ENCODE measurements at places on chromosomes 5 and 9.

GRCh38 chr5:171801-172331 is 19.4 kb upstream of the LRRC14B start:
- DNase-seq = no peak

DNA sequence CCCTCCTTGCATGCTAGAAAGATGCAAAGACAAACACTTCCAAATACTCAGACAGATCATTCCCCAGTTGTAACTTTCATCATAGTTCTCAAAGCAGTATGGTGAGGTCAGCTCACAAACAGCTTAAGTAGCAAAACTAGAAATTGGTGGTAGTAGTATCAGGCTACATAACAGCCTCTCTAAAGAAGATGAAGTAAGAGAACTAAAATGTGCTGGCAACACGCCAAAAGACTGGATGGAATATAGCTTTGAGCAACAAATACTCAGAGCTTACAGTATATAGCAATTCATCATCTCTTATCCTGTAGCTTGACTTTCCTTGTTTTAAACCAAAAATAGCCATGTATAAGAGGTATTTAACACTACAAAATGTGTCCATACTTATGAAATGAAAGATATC is 7.5 kb downstream of the PFDN1 start:
- DNase-seq = no peak

DNA sequence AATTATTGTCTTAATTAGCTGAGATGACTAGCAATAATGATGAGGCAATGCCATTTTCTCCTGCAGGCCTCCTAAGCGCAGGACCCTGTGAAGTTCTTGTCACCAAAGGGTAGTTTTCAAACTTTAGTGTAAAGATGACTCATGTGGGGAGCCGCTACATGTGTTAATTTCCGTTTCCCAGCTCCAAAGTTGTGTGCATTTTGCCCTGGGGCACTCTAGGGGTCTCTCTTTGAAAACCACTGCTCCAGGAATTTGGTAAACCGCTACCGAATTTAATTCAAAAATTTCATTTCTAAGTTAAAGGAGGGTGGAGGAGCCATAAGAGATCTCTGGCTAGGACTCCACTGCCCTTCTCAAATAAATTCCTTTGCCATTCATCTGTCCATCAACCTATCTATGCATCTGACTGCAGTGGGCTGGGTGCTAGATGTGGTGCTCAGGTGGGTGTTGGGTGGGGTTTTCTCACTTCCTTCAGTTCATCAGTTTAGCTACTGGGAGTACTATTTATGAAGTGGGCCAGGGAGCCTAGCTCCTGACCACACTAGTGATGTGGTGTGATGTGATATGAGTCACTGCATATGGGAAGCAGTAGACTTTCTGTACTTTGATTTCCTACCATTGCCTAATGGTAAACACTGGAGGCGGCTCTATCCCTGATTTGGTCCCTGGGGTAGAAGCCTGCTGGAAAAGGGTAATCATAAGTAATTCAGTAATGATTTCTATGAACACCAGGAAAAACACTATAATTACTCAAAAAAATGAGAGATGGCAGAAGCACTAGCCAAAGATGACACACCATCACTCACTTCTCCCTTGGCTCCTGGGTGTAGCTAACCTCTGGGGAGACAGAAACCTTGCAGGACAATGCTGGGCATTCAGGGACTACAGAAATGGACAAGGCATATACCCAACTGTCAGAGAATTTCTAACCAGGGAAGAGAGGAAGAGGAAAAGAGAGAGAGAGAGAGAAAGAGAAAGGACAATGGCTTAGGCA is 4.0 kb upstream of the ZSWIM6 start:
- DNase-seq = no peak

DNA sequence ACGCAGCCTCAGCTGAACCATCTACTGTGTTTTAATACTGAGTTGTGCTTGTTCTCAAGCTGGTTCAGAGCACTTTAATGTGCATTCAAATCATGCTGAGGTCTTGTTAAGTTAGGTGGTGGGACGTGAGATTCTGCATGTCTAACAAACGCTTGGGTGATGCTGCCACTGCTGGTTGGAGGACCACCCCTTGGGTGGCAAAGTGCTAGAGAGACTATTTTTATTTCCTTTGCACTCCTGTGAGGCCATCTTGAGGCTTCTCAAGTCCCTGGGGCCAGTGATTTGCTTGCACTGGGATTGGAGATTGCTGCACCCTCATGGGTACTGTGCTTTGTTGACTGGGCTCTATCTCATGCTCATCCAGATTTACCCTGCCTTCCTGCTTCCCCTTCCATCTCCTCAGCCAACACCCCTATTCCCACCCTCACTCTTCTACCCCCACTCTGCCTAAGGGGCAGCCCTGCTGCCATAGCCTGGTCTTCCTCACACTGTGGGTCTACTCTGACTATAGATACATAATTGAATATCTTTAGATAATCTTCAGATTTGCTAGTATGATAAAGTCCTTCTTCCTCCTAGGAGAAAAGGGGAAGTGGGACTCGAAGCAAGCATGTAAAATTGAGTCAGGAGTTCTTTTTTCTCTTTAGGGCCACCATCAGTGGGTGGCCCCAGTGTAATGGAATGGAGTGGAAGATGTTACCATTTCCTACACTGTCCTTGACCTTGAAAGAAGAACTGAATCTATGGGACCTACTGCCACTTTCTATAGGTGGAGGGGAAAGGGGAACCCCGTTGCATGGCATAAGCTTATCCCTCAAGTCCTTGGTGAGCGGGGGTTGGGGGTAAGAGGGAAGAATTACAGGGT is 45.1 kb upstream of the SUB1 start:
- DNase-seq = no peak

DNA sequence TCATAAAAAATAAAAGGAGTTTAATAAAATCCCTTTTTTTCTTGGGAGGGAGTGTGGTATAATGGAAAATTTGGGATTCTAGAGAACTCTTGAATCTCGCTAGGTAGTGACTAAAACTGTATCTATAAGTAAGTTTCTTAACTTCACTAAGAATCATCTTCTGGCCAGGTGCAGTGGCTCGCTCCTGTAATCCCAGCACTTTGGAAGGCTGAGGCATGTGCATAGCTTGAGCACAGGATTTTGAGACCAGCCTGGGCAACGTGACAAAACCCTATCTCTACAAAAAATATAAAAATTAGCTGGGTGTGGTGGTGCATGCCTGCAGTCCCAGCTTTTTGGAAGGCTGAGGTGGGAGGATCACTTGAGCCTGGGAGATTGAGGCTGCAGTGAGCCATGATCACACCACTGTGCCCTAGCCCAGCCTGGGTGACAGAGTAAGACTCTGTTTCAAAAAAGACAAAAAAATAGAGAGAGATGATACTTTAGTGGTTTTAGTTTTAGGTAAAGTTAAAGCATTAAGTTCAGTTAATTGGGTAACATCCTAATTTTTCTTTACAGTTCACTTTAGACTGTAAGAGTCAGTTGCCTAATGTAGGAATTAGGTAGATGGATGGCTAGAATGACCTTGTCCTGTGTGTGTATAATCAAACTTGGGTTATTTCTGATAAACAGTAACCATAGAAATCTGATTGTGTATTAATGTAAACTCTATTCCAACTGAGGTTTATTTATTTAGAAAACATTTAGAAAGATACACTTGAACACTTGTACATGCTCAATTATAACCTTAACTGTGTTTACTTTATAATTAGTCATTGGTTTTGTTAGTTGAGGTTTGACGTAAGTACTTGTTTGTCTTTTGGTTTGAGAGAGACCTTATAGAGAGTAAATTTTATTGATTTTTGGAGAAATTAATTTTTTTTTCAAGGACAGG is 17.8 kb downstream of the UNC13B start:
- DNase-seq = no peak

GRCh38 chr5:79255786-79256557 is 20.0 kb downstream of the JMY start:
- DNase-seq = no peak

- DNase-seq = no peak
These were observed 1.4 kb downstream of the ZFR start for GRCh38 chr5:32443145-32443540.

GRCh38 chr5:109655841-109656240 is 33.9 kb upstream of the MAN2A1 start:
- DNase-seq = no peak

- DNase-seq = no peak
These were observed 27.7 kb downstream of the RANBP3L start for GRCh38 chr5:36273809-36274526.

DNA sequence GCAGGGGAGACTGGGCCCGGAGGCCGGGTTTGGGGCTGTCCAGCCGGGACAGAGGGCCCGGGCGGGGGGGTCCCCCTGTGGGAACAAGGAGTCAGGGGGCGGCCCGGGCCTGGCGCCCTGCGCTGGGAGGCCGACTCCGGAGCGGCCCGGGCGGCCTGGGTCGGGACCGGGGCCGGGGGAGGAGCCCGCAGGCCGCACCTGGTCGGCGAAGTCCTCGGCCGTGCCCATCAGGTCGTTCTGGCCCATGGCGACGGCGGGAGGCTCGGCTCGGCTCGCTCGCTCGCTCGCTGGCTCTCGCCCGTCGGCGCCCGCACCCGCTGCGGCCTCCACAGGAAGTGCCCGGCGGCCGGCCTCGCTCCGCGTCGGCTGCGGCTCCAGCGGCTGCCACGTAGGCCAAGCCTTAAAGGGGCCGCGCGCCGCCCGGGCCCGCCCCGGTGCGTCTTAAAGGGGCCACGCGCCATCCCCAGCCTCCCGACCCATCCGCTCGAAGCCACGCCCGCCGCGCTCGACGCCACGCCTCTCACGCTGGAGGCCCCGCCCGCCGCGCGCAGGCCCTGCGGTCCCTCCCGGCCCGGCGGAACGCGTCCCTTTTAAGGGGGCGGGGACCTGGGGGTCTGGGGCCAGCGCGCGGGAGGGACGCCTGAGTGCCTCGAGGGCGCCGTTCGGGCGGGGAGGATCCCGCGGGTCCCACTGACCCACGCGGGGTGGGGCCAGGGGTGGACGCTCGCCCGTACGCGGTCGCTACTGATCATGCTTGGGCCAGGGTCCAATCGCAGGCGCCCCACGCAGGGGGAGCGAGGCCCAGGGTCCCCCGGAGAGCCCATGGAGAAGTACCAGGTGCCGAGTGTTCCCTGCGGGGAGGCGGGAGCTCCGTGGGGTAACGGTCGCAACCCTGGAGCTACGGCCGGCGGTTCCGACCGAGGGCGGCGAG is at the start of the genes STKLD1 and SURF4:
STKLD1 (plus strand) TSS at position 643 of the 931 bp plus-strand sequence; CDS start at position 751, 108 bp downstream.
SURF4 (minus strand) TSS at position 337 of the 931 bp plus-strand sequence; CDS start at position 246, 91 bp downstream.
- DNase-seq = peak; percentile 100

GRCh38 chr5:159504857-159505304 is 174.6 kb upstream of the IL12B start:
- DNase-seq = no peak

- DNase-seq = no peak
These were observed 140.8 kb downstream of the TSSK1B start for GRCh38 chr5:113293975-113294310.

GRCh38 chr5:178324481-178325310 is 92.1 kb upstream of the PHYKPL start:
- peak; percentile 49 for DNase-seq

DNA sequence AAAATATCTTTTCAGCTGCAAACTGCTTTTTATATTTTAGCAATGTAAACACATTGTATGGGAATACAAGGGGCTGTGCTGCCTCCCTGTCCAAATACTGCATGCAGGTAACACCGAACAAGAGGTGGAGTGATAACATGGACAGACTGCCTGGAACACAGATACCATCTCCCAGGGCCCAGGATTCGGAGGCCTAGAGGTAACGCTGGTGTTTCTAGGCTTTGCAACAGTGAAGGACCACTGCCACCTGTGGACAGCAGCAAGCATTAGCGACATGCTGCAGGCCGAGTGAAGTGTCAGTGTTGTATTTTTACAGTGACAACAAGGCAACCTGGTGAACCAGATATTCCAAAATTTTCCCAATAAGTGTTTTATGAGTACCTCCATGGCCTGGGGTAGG is 379.1 kb downstream of the DMRT2 start:
- DNase-seq = no peak

DNA sequence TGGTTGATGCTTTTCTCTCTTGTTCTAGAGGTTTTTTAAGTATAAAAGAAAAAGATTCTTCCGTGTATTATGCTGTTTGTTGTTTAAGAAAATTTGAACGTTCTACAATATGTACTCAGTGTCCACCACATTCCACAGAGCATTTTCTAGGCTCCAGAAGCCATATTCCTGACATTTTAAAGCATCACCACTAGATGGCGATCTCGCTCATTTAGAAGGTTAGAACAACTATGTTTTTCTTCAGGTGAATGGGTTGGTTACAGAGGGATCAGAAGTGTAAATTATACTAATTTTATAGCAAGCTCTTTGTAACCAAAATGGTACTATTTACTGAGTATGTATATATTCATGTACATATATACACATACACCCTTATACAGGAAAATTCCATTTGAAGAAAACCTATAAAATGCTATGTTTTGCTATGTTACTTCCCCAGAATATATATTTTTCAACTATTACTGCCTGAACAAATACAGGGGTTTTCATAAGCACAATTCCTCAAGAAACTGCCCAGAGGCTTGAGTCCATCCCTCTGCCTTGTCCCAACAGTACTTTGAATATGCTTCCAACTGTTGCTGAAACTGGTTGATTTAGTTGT is 284.3 kb downstream of the CCDC171 start:
- peak; percentile 7 for DNase-seq

DNA sequence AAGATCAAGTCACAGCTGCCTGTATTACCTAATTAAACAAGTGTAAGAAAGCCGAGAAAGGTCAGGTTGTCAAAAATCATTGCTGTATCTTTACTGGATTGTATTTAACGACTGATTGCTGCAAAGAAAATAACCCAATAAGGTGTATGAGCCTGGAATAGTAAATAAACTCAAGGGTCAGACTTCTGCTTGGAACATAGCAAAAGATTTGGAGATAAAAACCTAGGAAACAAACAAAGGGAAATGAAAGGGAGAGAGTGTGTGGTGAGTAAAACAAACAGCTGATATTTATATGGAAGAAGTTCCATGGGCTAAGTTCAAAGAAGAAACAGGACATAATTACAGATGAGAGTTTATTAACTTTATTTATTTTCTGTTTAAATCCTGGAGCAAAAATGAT is 354.0 kb downstream of the TLR4 start:
- DNase-seq = no peak

- no peak for DNase-seq
These were observed 131.7 kb downstream of the ADGRV1 start for GRCh38 chr5:90690307-90690706.

DNA sequence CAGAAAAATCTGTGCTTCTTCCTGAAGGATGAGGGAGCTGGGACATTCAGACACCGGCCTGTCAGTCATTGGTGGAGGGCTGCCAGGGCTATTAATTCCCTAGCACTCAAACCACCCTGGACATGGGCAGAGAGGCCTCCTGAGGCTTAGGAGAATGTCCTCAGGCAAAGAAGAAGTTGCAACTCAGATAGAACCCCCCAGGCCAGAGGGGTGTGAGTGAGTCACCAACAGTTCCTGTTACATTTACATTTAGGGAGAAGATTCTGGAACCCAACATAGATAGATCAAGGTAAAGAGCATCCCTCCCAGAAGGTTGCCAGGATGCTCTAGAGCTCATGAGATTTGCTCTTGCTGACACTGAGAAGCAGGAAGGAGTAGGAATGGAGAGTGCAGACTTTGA is 29.2 kb upstream of the SYK start:
- DNase-seq = no peak

GRCh38 chr9:18359335-18359734 is 114.6 kb upstream of the ADAMTSL1 start:
- no peak for DNase-seq

Data from GM18507 (cell line).